ENCODE measurements at places on chromosomes 2 and 18. TPM values are rescaled to one million over a fixed set of nuclear protein-coding genes. Genes with fewer than 3 reads are reported as not detected.

Gene PTH2R
- 6.0 TPM for total RNA-seq

Gene PRKCE
- total RNA-seq, result 1.0 TPM

Gene SESTD1
- 3.9 TPM for total RNA-seq

DNA sequence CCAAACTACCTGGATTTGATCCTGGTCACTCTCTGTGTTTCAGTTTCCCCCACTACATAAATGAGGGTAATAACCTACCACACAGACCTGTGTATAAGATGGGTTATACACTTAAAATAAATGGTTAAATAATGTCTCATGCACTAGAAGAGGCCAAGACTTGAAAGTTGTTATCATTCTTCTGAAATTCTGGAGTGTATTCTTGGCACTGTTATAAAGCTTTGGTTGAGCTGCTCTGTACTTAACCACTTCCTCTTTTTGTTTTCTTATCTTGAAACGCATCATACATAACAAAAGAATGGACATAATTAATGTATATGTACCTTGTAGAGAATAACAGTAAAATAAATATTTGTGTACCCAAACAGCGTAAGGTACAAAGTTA is 281.0 kb downstream of the AFF3 start:
- no peak for DNase-seq

Gene ALPG
- not detected for total RNA-seq

GRCh38 chr2:21928292-21928691 is 804.5 kb downstream of the TDRD15 start:
- DNase-seq, result no peak

GRCh38 chr2:68295516-68295915 is 24.2 kb downstream of the CNRIP1 start:
- DNase-seq, result no peak

- DNase-seq, result no peak
These were observed 19.4 kb downstream of the TLK1 start for GRCh38 chr2:171141320-171141719.

DNA sequence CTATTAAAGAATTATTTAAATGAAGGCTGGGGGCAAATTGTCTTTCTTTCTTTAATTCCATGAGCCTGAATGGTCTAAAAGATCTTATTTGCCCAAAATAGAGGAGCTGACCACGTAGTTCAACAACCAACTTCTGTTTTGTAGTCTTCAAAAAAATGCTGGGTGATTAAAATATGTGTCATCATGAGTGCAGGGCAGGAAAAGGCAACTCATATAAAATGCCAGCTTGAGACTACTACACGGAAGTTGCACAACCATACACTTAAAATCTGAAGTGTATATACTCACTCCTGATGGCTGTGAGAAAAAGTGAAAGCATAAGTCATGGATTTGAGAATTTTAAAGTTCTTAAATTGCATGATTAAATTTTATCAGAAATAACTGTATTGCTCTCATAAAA is 210.9 kb downstream of the DYM start:
- no peak for DNase-seq

Gene SERPINB5
- total RNA-seq, result 1.4 TPM

Gene ABCB11
- total RNA-seq, result 0.25 TPM

Gene KLHL14
- not detected for total RNA-seq

DNA sequence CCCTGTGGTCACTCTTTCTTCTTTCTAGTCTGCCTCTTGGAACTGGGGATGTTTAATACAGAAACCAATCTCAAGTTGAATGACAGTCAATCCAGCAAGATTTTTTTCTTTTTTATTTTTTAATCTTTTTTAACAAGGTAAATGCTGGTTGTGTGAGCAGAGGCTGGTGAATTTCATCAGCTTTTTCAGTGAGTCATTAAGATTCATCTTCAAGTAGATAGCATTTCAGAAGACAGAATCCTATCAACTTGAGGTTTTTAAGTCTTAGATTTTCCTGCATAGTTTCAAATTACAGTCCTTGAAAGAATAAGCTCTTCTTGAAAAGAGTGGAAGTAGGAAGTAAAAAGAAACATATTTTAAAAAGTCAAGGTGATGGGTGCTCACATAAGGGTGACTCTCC is 12.4 kb downstream of the SLC8A1 start:
- no peak for DNase-seq

- DNase-seq, result no peak
These were observed 204.2 kb downstream of the MBD2 start for GRCh38 chr18:54020156-54020745.

GRCh38 chr2:232210306-232210705 is 168.2 kb upstream of the ALPP start:
- DNase-seq, result no peak

Data from K562 (cell line).